ENCODE measurements at places on chromosomes 6 and 20. TPM values are rescaled to one million over a fixed set of nuclear protein-coding genes. Genes with fewer than 3 reads are reported as not detected.

The RAB22A gene
- total RNA-seq: 8.0 TPM

- peak; percentile 80 for DNase-seq
These were observed 34.6 kb upstream of the MAPK13 start for GRCh38 chr6:36095497-36096391.

The PKIG gene
- total RNA-seq: 22.7 TPM

- DNase-seq: no peak
These were observed 698.3 kb downstream of the EPM2A start for GRCh38 chr6:145036848-145037567.

The THBD gene
- total RNA-seq: 2.2 TPM

DNA sequence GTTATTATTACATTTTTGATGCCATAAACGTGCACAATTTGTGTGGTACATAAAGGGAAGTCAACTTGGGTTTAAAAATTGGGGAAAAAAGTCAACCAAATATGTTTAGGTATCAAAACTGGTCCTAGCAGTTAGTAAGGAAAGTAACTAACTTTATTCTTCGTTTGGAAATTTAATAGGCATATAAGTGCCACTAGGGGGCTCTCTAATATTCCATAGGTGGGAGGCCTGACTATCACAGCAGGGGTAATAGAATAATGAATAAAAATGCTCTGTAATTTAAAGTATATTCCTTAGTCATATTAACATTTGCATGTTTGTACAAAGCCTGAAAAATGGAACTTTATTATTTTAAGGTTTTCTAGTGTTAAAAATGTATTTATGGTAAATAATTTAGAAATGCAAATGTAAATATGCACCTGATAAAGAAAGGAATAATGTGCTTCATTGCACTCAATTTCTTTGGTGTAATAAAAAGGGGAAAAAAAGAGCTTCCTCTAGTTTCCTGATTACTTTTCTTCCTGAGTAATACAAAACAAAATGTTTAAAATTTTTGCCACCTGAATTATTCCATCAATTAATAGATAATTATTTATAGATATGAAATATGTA, 125.7 kb upstream of the HDAC2 start:
- no peak for DNase-seq

GRCh38 chr20:44629017-44629385, 22.5 kb downstream of the ADA start:
- DNase-seq: no peak

The DYNLT2 gene
- 0.60 TPM for total RNA-seq

GRCh38 chr6:4394786-4395185, 259.4 kb upstream of the ECI2 start:
- no peak for DNase-seq

The GPSM3 gene
- 5.1 TPM for total RNA-seq

- peak; percentile 21 for DNase-seq
These were observed 125.6 kb downstream of the CDC5L start for GRCh38 chr6:44512868-44513741.

GRCh38 chr20:49661560-49662329, 51.9 kb downstream of the B4GALT5 start:
- no peak for DNase-seq

DNA sequence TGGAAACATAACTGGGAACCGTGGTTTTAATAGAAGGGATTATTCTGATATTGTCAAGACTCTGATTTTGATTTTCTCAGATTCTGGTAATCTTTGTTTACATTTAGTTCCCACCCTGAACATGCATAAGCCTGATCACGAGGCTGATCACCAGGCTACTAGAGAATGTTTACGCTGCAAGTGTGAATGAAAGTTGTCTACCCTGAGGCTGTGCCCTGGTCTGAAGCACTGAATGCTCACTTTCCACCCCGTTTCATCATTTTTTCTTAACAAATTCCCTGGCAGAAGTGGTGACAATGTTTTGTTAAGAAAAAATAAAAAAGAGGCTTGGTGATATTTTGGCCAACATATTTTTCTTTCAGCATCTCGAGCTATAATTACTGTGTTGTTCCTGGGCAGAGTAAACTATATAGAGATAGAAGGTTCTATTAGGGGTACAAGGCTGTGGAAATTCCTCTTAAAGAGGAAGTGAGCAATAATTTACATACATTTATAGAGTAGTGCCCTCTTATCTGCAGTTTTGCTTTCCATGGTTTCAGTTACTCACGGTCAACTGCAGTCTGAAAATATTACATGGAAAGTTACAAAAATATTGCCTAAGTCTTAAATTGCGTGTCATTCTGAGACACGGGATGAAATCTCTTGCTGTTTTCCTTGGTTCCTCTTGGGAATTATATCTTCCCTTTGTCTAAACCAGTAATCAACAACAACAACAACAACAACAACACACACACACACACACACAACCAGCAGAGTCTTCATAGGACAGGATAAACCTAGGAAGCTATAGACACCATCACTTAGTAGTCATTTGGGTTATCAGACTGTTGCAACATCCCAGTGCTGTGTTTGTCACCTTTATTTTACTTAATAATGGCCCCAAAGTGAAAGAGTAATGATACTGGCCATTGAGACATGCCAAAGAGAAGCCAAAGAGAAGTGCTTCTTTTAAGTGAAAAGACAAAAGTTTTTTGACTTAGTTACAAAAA, 566.6 kb upstream of the CITED2 start:
- DNase-seq: no peak

DNA sequence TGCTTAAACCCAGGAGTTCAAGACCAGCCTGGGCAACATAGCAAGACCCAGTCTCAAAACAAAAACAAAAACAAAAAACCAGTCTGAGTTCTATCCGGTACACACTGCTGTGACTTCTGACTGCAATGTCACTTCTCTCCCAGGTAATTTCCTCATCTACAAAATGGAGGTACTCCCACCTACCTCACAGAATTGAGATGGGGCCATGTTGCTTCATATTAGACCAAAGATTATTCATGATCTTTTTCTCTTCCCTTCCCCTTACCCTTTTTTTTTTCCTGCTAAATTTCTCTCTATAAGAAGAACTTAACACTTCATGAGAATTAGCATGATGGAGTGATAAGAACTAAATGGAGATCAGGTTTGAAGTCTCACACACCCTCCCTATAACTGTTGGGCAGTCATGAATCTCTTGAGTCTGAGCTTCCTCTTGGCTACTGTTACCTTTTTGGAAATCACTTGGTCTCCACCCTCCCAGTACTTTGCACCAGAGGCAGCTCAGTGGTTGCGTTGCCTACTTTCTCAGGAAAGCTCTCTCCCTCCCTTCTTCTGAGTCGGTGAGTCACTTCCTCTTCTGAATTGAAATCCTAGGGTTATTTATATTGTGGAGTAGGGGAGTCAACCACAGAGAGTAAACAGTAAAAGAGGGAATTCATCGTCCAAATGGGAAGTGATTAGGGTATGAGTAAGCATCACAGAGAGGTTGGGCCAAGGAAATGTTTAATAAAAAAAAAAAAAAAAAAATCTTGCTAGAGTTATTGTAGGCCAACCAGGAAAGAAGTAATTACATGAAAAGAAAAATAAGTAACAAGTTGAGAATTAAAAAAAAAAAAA, 59.9 kb upstream of the MAP7 start:
- DNase-seq: no peak

DNA sequence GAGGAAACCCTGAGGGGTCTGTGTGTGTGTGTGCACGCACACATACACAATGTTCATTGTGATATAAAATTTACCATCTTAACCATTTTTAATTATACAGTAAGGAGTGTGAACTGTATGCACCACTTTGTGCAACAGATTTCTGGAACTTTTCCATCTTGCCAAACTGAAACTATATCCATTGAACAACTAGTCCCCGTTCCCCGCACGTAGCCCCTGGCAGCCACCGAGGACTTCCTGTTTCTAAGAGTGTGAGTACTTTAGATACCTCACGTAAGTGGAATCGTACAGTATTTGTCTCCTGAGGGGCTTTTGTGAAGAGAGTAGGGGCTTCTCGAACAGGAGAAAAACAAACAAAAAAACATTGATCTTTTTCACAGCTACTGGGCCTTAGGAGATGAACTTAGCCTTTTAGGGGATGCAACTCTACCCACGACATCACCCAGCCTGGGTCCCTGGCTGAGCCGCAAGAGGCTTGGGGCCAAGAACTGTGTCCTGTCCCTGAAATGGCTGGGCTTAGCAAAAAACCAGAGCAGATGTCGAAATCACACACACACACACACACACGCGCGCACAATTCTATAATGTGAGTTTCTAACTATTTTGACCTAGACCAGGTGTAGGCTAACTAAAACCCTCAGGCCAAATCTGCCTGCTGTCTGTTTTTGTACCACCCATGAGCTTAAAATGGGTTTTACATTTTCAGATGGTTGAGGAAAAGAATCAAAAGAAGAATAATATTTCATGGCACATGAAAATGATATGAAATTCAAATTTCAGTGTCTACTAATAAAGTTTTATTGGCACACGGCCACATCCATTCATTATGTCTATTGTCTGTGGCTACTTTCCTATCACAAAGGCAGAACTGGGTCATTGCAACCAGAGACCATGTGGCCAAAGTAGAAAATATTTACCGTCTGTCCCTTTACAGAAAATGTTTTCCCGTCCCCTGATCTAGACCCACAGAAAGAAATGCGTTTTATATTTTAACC, 144.2 kb downstream of the EYA2 start:
- DNase-seq: peak; percentile 85

- DNase-seq: no peak
These were observed 41.1 kb downstream of the FARS2 start for GRCh38 chr6:5302220-5302946.

- DNase-seq: no peak
These were observed 134.2 kb downstream of the PKHD1 start for GRCh38 chr6:51953246-51953645.

DNA sequence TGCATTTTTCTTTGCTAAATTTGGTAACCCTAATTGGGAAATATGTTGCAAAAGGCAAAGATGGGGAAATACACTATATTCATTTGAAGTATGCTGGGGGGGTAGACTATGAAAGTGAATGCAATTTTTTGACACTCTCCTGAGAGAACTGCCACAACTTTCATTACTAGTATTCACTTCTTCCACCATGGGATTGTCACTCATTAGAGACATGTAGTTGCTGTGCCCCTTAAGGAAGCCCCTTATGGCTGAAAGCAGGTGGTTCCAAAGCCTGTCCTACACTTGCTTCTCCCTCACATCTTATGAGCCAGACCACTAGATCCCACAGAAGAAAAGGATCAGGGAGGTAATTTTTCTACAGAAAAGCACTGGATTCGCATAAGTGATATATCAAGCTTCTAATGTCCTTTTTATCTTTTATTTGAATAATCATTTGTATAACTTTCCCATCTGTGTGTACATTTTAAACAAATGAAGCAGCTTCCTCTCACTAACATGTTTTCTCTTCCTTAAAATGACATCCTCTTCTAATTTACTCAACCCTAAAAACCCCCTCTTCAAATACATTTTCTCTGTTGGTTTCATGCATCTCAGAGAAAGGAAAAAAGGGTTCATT, 83.8 kb downstream of the GCLC start:
- DNase-seq: no peak

DNA sequence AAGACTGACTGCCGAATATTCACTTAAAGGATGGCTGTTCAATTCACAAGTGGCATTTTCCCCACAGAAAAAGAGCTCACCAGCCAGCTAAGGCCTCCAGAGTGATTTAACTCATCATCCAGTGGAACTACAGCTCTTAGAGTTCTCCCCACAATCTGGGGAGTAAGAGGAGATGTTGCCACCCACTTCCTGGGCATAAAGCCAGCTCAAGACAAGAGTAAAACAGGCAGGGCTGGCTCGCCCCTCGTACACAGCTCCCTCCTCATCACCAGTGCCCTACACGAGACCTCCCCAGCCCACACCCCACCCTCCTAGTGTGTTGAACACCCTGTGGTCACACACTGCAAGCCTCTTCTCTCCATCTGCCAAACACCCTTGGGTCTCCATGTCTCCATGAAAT, 47.2 kb upstream of the IPCEF1 start:
- DNase-seq: peak; percentile 35

- DNase-seq: no peak
These were observed 199.0 kb downstream of the SOD2 start for GRCh38 chr6:159493898-159494585.

- no peak for DNase-seq
These were observed 13.5 kb upstream of the PREX1 start for GRCh38 chr20:48841196-48841874.

The BPIFB1 gene
- 0.18 TPM for total RNA-seq

The LY6G6C gene
- not detected for total RNA-seq

GRCh38 chr6:113805173-113805790, 51.9 kb upstream of the MARCKS start:
- no peak for DNase-seq

DNA sequence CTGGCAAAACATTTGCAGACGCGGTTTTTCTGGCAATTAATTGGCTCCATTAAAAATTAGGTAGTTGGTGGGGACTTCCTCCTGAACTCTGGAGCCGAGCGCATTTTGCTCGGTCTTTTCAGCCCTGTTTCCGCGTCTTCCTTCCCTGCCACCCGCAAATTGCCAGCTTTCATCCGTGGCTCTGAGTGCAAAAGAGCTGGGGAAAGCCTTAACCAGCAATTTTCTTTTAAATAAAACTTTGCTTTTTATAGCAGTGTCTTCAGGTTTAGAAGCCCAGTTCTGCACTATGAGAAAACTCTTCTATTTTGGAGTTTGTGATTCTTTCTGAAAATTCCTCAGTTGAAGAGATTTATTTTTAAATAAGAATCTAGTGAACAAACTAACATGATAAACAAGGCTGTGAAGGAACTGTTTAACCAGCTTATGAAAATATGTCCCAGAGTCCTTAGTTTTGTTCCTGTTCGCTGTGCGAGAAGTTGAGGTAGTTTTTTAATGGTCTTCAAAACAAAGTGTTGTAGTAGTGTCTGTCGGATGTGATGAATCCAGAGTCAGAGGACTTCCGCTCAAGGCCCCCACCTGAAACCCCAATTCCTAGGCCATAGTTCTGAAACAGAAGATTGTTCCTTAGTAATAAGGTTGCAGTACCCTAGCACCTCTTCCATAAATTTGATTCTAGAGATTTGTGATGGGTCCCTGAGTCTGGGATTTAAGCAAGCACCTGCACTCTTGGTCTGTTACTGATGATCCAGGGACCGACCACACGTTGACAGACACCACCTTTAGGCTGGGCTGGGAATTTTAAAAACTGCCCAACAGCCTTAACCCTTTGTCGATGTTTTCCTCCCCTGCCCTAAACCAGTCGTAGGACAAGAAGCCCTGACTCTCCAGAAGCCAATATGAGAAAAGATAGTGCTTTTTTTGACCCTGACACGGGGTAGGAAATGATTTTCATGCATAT, 950 bp downstream of the KCTD20 start:
- DNase-seq: no peak

DNA sequence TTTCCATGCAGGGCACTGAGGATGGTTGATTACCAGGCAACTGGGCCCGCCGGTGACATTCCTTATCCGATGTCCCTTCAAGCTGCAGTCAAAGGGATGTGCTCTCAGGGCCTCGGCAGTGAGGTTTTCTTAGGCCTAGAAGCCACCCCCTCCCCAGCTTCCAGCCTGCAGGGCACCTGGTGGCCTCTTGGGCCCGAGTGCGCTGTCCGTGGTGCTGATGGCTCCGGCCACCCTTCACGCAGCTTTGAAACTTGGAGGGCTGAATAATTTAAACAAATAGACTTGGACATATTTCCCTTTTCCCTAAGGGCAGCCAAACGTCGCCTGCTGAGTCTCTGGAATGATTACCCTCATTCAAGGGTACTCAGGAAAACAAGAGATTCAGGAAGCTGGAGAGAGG, 8.9 kb upstream of the MLN start:
- no peak for DNase-seq

- no peak for DNase-seq
These were observed 107.1 kb downstream of the ZDHHC14 start for GRCh38 chr6:157488058-157488457.

The SOBP gene
- 1.7 TPM for total RNA-seq
